A549 treated with CORT108297 at 1 μM for 4 hours (cell line): ENCODE measurements at places on chromosomes 4 and X. TPM values are rescaled to one million over a fixed set of nuclear protein-coding genes. Genes with fewer than 3 reads are reported as not detected.

The GAGE12J gene
- not detected in 5 replicates for total RNA-seq

The GPC4 gene
- total RNA-seq = 0.02 to 0.06 TPM (median 0.02 TPM) in 3 of 5 replicates, not detected in the others

The ZNF732 gene
- total RNA-seq = not detected in 5 replicates

The RHOXF2 gene
- not detected in 5 replicates for total RNA-seq

The UBE2K gene
- total RNA-seq = 59.0 to 79.4 TPM (median 75.2 TPM) in 5 replicates

The FGFR3 gene
- total RNA-seq = 1.3 to 2.8 TPM (median 2.2 TPM) in 5 replicates

The GPR143 gene
- 0.12 to 0.21 TPM (median 0.18 TPM) in 5 replicates for total RNA-seq

The PSAPL1 gene
- 0.06 to 0.18 TPM (median 0.12 TPM) in 5 replicates for total RNA-seq

The SPIN2A gene
- 0.12 to 0.21 TPM (median 0.13 TPM) in 5 replicates for total RNA-seq

The SPARCL1 gene
- not detected in 5 replicates for total RNA-seq

The GK gene
- 1.6 to 2.1 TPM (median 1.8 TPM) in 5 replicates for total RNA-seq

The PNMA5 gene
- not detected in 5 replicates for total RNA-seq

The RIBC1 gene
- total RNA-seq = 0.67 to 0.99 TPM (median 0.77 TPM) in 5 replicates

The LANCL3 gene
- not detected in 5 replicates for total RNA-seq

The SSX3 gene
- not detected in 5 replicates for total RNA-seq
